Activated CD4-positive, alpha-beta T cell treated with anti-CD3 and anti-CD28 coated beads, Interleukin-2, amount 50 U/mL, for 4 hours (primary cell): ENCODE measurements at places on chromosomes 6 and 20.

- DNase-seq = no peak
Observed at GRCh38 chr6:54003316-54003715, 107.9 kb upstream of the MLIP start.

GRCh38 chr6:46832816-46833215 lies 39.6 kb downstream of the MEP1A start:
- no peak for DNase-seq

GRCh38 chr6:106569428-106569827 lies 59.9 kb downstream of the RTN4IP1 start:
- DNase-seq = no peak

- no peak for DNase-seq
Observed at GRCh38 chr6:39608652-39609345, 116.4 kb downstream of the KIF6 start.

GRCh38 chr20:35568645-35569044 lies 26.8 kb downstream of the ERGIC3 start:
- DNase-seq = no peak

GRCh38 chr6:84003131-84003530 lies 30.4 kb upstream of the MRAP2 start:
- DNase-seq = no peak
